ENCODE measurements at places on chromosomes 6 and 20.
A peak's percentile ranks its signal among the peaks of the same experiment; 100 is the strongest.

DNA sequence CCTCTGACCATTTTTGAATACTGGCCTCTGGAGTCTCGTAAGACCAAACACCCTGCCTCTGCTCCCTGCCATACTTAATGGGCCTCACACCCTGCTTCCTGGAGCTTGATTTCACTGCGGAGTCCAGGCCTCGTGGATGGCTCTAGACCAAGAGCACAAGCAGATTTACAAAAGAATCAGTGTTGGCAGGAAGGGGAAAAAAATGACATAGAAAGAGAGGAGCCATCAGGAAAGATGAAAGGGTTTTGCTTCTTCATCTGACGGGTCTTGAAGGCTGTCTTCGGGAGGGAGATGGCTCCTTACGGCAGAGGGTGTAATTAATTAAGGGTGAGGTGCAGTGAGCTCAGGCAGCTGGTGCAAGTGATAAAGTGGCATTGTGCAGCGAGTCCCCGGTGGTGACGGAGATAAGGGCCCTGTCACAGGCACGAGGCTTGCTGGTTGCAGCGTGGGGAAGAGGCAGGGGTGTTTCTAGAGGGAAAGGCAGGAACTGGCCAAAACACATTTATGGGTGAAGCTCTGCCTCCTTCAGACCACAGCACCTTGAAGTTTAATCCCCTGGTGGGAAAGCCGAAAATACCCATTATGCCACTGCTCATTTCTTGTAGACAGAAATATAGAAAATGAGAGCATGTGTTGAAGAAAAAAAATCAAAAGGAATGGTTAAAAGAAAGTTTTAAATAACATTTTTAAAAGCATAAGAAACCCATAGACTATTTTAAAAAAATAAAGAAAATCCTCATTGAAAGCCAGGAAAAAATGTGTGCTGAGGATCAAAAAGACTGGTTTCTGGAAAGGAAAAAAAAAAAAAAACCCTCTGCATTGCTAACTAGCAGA is 128.6 kb upstream of the LRFN2 start:
- DNase-seq: no peak

DNA sequence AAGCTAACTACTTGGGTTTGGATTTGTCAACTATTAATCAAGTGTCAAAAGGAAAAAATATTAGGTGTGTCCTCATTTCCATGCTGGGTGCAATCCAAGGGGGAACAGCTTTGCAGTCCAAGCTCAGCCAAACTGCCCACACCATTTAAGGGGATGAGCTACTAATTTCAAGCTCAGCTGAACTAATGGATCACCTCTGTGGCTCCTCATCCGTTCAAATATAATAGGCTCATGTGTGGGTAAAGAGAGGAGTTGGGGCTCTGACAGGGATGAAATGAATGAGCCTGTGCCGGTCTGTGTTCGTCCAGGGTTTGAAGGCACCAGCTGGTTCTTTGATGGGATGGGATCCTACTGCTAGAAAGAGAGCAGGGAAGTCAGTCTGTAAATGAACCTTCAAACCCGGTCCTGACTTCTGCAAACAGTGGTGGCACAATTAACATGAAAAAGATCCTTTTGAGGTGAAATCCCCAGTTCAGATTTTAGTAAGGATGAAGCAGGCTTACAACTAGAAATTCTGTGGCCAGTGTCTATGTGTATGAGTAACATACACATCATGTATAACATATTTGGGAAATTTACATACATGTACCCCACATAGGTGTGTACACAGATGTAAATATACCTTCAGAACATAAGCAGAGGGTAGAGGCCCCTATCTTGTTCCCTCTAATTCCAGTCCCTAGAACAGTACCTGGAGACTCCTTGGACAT is 41.9 kb downstream of the TTI1 start:
- no peak for DNase-seq

DNA sequence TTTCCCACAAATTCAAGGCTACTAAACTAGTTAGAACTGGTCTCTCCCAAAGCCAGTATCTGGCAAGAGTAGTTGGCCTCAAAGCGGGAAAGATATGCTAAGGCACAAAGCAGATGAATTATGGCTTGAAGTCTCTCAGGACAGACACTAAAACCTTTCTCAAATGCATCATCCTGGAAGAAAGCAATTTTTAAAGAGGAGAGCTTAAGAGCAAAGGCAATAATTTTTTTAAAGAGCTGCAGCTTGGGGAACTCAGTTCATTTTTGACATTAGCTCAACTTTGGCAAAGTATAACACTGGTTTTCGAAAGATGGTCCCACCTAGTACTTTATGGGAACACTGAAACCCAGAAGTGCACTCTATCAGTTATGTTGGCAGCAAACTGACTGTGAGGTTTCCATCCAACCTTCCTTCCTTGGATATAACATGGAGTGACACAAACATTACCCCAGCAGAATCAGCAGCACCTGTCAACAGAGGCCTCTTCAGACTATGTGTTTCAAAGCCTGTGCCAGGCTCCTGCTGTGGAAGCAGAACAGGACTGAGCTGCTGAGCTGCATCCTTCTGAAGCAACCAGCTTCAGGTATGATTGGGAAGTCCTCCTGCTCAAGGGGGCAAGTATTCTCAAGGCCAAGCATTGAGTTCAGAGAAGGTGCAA is 852.3 kb upstream of the HS3ST5 start:
- DNase-seq: peak; percentile 39

- DNase-seq: no peak
Measured at GRCh38 chr6:22236626-22237414, 60.0 kb downstream of the PRL start.

DNA sequence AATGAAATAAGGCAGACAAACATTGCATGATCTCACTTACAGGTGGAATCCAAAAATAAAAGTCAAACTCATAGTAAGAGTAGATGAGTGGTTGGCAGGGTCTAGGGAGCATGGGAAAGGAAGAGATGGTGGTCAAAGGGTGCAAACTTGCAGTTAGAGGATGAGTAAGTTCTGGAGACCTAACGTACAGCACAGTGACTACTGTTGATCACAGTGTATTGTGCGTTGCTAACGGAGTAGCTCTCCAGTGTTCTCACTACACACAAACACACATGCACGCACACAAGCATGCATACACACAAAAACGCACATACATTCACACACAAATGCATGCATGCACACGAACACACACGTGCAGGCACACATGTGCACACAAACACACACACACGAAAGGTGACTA is 54.9 kb downstream of the LY86 start:
- DNase-seq: no peak

DNA sequence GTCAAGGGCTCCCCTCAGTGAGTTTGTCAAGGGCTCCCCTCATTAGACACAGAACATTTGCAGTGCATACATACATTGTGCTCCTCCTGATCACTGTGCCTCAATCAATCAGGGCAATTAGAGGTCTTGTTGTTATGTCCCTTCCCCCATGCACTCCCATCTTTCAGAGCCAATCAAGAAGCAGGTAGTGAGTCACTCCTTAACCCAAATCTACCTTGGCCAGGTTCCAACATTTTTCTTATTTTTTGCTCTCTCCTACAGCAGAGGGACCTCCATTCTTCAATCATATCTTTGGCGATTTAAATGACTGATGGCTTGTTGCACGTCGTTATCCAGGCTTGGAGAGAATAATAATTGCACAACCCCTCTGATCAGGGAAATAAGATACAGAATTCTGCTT is 409.9 kb upstream of the SPTLC3 start:
- DNase-seq: no peak

- peak; percentile 91 for DNase-seq
Measured at GRCh38 chr20:17841751-17842215, 126.8 kb downstream of the SNX5 start.

DNA sequence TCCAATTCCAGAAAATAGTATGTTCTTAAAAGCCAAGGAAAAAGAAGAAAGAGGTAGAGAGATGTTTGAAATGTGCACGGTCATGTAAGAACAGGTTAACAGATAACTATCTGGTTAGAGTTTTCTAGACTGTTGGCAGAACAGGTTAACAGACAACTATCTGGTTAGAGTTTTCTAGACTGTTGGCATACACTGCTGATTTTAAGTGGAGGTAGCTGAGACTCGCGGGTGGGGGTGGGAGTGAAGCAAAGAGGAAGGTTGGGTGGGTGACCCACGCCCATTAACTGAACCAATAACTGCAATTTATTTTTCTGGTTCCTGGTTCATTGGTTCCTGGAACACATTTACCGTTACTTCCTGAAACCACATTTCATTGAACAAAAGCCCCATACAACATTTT is 157.5 kb downstream of the ELOVL4 start:
- DNase-seq: no peak

- DNase-seq: no peak
Measured at GRCh38 chr20:1214838-1215261, 11.0 kb upstream of the RAD21L1 start.

DNA sequence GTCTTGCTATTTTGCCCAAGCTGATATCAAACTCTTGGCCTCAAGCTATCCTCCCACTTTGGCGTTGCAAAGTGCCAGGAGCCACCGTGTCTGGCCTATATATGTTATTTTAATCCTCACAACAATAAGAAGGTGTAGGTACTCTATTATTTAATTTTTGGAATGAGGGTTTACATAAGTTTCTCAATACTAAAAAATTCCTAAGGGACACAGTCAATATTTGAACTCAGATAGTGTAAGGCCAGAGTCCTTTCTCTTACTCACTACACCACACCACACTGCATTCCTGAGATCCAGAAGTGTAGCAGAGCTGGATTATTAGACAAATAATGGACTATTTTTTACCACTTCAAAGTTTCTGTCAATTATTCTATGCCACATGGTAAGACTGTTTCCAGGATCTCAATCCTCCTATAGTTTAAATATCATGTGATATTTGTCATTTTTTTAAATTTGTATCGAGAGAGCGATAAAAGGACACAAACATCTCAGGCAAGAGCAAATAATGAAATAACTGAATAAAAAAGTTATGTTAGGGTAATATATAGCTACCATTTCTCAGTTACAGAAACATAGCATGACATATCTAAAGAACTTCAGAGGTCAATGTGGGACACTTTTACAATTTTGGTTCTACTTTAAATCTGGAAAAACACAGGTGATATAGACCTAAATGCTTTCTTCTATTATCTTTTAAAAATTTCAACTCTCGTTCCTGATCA is 162.2 kb upstream of the THEMIS start:
- no peak for DNase-seq

DNA sequence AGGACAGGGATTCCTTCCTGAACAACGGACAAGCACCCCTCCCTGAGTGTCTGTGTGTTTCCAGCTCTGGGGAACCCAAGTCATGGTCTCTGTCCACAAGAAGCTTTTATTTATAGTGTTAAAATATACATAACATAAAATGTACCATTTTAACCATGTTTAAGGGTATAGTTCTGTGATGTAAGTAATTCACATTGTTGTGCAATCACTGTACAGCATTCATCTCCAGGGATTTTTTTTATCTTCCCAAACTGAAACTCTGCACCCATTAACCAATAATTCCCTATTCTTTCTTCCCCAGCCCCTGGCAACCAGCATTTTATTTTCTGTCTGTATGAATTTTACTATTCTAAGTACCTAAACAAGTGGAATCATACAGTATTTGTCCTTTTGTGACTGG is 84.2 kb downstream of the FOXF2 start:
- no peak for DNase-seq

DNA sequence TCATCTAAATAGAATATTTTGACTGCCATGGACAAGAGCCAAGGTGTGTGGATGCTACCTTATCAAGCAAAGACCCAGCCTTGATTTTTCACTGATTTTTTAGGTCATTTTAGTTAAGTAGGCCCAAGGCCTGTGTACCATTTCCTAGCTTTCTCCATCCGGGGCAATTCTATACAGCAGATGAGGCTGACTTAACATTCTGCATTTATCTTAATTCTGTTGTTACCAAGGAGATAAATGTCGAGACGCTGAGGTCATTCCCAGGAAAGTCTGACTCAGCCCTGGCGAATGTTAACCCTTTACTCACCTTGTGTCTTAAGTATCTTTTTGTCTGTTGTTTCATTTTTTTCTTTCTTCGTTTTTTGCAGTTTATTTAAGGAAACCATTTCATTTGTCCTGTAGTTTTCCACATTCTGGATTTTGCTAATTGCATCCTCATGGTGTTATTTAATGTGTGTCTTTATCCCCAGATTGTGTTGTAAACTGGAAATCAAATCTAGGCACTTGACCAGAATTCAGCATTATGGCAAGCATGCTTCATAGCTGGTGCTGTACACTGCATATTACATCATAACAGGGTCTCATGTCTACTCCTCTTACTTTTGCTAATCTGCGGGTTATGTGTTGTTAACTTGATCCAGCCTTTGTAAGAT is 277.0 kb downstream of the CDKAL1 start:
- peak; percentile 4 for DNase-seq

DNA sequence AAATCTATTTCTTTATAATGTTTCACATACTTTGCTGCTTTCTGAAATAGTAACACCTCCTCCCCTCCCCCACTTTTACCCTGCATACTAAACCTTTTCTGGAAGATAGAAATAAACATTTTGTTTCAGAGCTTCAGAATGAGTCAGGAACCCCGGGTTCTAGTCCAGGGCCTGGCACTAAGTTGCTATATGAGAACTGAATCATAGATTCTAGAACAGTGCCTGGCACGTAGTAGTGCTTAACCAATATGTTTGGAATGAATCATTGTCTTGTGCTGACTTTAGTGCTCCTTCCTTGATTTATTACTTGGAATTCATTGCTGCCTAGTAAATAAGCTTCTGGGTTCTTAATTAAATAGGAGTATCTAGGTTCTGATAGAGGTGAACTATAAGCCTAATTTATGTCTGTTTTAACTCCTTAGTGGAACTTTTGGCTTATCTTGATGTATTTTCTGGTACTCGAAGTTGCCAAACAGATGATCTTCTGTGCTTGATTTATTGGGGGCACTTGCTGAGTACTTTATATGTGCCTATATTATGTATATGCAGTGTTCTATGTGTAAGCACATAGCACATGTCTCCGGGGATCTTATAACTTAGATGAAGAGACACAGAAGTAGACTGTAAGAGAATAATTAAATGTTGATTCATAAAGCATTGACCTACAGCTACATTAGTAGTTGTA is 18.6 kb downstream of the TAB2 start:
- no peak for DNase-seq

GRCh38 chr20:52242237-52243230 is 51.0 kb upstream of the ZFP64 start:
- DNase-seq: peak; percentile 41

DNA sequence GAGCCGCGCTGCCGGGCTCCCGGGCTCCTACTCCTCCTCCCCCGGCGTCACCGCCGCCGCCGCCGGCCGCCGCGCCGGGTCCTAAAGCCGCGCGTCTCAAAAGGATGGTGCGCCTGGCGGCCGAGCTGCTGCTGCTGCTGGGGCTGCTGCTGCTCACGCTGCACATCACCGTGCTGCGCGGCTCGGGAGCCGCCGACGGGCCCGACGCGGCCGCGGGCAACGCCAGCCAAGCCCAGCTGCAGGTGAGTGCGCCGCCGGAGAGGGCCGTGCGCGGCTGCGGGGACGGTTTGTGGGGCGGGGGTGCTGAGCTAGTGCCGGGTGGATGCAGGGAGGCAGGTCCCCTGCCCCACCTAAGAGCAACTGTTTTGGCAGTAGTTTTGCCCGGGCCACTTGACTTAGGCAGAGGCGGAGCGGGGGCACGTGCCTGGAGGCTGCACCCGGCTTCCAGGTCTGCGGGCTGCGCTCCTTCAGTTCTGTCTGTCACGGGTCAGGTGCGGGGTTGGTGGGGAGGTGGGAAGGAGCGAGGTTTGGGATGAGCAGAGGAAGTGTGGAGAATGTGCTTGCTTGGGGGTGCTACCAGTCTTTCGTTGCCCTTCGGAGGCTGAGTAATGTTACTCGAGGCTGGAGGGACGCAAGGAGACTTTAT is 722 bp downstream of the ISM1 start:
- peak; percentile 24 for DNase-seq

- no peak for DNase-seq
Measured at GRCh38 chr6:6210994-6211393, 109.5 kb downstream of the F13A1 start.

GRCh38 chr6:101760843-101761621 is 367.5 kb downstream of the GRIK2 start:
- DNase-seq: no peak

GRCh38 chr20:20493701-20494100 is 125.8 kb downstream of the INSM1 start:
- DNase-seq: no peak
